ENCODE measurements at places on chromosomes 5 and 9.

DNA sequence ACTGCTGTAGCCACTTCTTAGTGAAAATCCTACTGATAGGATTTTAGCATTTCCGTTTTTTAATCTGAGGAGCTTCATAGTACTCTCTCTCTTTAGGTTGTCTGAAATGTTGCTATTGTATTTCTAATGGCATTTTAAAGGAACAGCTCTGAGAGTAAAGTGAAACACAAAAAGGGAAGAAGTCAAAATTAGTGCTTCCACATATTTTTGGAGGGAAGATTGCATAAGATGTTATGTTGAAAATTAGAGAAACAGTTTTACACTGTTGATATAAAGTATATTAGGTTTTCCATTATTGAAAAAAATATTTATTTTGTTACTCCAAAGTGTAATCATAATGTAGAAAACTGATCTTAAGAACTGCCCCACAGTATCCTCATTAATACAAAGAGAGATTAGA, 525.1 kb downstream of the TAF11L14 start:
- no peak for ATAC-seq

DNA sequence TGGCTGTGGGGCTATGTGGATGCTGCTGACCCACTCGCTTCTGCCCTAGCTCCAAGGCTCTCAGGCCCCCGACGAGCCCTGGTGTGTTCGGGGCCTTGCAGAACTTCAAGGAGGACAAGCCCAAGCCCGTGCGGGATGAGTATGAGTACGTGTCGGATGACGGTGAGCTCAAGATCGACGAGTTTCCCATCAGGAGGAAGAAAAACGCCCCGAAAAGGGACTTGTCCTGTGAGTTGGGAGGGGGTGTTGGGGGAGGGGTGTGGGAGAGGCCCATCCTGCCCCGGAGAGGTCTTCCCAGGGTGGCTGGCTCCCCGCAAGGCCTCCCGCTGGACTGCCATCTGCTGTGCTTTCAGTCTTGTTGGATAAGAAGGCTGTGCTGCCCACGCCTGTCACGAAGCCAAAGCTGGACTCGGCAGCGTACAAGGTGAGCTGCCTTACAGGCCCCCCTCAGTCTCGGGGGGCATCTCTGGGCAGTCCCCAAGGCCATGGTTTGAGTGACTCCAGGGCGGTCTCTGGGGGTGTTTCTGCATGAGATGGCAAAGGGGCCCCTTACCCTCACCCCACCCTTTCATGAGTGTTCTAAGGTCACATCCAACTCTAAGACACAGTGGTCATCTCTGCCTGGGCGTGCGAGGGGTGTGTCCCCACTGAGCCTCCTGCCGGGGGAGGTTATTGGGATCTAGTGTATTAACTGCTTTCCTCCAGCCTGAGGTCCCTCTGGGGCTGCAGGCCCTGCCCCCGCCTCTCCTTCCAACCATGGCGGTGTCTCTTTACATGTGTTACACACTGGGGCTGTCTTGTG, 89.5 kb downstream of the PHF2 start:
- ATAC-seq: no peak

DNA sequence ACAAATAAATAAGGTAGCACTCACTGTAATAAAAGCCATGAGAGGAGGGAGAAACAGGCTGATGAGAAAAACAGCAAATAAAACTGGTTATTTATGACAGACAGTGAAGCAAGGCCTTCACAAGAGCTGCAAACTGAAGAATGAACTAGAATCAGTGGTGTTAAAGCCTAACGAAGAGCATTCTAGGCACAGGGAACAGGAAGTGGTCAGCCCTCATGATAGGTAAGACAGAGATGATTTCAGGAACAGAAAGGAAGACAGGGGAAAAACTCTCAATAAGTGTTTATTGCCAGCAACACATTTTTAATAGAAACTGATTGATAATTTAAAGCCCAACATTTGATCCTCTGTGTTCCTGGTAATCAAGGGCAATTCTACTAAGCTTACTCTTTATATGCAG, 124.5 kb downstream of the EDIL3 start:
- no peak for ATAC-seq

- no peak for ATAC-seq
These were observed 152.2 kb downstream of the TMEM167A start for GRCh38 chr5:82925061-82925411.

- ATAC-seq: no peak
These were observed 34.9 kb downstream of the WNK2 start for GRCh38 chr9:93218671-93219420.

DNA sequence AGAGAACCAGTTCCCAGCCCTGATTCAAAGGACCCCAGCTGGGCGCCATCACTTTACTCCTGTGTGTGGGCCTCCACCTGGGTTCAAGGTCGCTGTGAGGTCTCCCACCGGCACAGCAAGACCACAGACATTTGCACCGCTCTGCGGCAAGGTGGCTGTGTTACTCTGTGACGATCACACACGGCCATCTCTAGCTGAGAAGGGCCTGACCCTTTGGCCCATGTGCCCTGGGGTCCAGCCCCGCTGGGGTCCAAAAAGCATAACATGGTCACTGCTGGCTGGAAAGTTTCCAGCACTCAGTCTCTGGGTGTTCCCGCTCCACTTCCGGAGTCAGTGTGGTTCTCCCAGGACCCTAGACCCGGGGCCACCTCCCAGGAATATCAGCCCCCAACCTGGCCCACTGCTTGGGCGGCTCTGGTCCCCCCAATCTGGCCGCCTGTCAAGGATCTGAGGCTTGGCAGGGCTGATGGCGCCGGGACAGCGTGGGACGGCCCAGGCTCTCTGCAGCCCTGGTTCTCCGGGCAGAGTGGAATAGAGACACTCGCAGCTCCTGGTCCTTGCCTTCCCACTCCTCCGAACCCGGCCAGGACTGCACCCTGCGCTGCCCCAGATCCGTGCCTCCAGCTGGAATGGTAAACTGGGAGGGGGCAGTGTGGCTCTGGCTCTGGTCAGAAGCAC, 3.9 kb upstream of the LMX1B start:
- no peak for ATAC-seq

DNA sequence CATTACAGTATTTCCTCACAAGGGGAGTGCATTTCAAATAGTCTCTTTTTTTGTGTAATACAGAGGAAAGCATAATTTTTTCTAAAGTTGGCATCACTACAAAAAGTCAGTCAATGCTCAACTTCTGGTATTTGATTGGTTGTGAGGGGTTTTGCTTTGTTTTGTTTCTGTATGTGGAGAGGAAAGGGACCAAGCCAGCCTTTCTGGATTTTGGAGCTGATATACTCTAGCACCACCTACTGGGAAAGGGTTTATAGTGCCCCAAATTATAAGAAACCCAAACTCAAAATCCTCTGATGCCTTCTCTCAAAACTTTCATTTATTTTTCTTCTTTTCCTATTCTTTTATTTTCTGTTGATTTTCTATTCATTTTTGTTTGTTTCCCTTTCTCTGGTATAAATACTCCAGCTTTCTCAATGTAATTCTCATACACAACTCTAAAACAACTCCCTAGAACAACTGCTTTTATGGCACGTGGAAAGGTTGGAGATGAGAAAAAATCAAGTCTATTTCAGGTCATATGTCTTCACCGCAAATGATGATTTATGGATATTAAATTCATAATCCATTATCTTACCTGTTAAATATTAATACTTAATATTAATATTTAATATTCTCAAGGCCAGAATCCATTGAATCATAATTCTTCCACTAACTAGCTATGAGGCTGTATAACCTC, 69.5 kb upstream of the ANXA1 start:
- peak; percentile 62 for ATAC-seq

DNA sequence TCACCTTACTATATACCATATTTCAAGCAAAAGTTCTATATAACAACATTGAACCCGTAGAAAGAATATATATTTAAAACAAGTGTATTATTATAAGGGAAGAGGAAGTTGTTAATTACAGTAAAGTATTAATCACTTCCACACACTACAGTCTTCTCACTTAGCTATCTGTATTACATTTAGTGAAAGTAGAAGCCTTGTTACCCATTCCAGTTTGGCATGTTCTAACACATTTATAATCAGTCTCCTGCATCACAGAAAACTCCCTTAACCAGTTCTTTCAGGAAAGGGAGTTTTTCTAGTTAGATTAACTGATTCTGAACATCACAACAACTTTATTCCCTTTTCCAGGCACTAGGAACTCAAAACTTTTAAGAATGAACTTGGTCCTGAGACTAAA, 6.9 kb downstream of the RAB14 start:
- ATAC-seq: peak; percentile 91

- no peak for ATAC-seq
These were observed 31.3 kb downstream of the MARCHF3 start for GRCh38 chr5:126998895-126999570.

GRCh38 chr9:113026200-113026599, 14.2 kb upstream of the ZNF883 start:
- ATAC-seq: no peak

- peak; percentile 5 for ATAC-seq
These were observed 72.9 kb downstream of the C9orf50 start for GRCh38 chr9:129547869-129548570.

DNA sequence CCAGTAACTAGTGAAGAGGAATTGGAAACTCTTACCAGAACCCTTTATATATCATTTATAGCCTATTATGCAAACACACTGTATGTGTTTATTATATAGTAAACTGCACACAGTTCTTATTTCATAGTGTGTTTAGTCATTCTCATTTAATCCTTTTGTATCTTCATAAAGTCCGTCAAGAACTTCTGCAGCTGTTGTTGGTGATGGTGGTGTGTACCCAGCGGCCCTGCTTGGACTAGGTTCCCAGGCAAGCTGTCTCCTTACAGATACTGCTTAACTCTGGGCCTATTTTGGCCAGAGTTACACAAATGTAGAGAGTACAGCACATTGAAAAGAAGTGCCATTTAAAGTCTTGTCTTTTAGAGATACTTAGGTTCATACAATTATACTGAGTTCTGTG, 231.9 kb downstream of the NDUFS4 start:
- no peak for ATAC-seq

GRCh38 chr5:54832858-54833257, 152.5 kb downstream of the ESM1 start:
- ATAC-seq: no peak

- no peak for ATAC-seq
These were observed 178.8 kb upstream of the ELL2 start for GRCh38 chr5:96140496-96140895.

GRCh38 chr5:40112875-40113274, 566.8 kb upstream of the PTGER4 start:
- no peak for ATAC-seq

DNA sequence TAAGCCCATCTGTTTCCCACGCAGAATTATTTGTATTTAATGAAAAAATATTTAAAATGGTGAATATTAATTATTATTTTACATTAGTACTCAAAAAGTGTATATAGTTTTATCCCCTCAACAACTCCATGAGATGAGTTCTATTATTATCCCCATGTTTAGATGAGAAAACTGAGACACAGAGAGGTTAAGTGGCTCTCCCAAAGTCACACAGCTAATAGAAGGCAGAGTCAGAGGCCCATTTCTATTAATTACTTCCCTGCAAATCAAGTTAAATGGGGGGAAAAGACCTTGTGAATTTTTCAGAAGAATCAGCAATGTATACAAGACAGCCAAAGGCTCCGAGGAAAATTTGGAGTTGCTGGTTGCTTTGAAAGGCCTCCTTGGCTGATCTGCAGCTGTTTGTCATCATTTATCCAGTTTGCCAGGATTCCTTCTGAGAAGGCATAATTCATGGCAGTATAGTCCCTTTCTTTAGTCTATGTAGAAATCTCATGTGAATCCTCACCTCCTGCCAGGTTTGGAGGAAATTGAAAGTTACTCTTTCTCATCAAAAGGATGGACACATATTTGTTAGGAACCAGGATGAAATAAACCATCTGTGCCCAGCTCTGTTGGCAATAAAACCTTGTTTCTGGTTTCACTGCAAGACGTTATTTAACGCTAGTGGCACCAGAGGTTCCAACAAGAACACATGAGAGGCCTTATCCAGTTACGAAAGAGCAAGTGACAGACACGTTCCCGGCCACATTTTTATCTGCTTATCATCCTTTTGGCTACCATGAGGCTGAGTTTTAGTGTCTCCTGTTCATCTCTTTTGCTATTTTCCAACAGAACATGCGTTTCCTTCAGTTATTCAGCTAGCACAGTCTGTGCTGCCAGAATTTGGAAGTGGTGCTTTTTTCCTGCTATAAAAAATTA, 621 bp downstream of the FYB1 start:
- peak; percentile 36 for ATAC-seq

GRCh38 chr9:110258690-110259091, 2.4 kb upstream of the TXN start:
- no peak for ATAC-seq

GRCh38 chr5:101346447-101346846, 443.4 kb upstream of the ST8SIA4 start:
- no peak for ATAC-seq

GRCh38 chr5:139470821-139471300, at the start of gene SMIM33:
TSS of gene SMIM33 (plus strand) at chr5:139471004. CDS start at chr5:139471122, 118 bp downstream.
- peak; percentile 13 for ATAC-seq

DNA sequence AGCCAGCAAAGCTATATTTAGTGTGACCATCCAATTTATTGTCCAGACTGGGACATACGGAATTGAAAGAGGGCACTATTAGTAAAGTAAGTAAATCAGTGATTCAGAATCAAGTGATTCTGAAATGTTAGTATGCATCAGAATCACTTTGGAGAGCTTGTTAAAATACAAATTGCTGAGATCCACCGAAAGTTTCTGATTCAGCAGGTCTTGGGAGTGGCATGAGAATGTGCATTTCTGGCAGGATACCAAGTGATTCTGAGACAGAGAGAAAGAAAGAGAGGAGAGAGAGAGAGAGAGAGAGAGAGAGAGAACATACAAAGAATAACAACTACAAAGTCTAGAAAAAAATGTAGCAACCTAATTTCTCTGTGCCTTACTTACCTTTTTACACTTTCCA, 65.4 kb upstream of the ASTN2 start:
- no peak for ATAC-seq

- ATAC-seq: no peak
These were observed 106.4 kb downstream of the CDK5RAP2 start for GRCh38 chr9:120473608-120474007.

DNA sequence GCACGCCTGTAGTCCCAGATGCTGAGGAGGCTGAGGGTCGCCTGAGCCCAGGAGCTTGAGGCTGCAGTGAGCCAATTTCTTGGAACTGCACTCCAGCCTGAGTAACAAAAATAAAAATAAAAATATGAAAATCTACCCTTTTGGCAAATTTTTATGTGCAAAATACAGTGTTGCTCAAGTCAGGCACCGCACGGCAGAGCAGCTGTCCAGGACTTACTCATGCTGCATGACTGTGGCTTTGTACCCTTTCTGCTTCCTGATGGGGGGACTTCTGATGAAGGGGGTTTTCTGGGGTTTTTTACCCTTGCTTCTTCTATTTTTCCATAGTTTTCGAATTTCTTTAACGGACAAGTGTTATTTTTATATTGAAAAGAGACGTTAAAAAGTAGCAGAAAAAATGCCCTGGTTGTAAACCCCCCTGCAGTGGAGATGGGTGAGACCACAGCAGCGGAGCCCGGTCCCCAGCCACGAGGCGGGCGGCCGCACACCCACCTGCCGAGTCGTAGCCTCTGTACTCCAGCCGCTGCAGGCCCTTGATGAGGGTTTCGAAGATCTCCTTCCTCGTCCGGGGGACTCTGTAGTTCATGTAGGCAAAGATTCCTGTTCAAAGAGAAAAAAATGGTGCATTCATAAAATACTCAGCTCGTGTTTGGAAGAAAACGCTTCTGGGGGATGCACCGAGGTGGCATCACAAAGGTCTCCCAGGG, 15.0 kb downstream of the GFPT2 start:
- no peak for ATAC-seq

Data from esophagus mucosa (tissue), 1 donor.